ENCODE measurements at places on chromosomes 6 and 20.
A peak's percentile ranks its signal among the peaks of the same experiment; 100 is the strongest.

GRCh38 chr6:11828262-11828870 is 49.8 kb upstream of the ADTRP start:
- no peak for DNase-seq

GRCh38 chr6:84882768-84883766 is 118.7 kb upstream of the TBX18 start:
- no peak for DNase-seq

DNA sequence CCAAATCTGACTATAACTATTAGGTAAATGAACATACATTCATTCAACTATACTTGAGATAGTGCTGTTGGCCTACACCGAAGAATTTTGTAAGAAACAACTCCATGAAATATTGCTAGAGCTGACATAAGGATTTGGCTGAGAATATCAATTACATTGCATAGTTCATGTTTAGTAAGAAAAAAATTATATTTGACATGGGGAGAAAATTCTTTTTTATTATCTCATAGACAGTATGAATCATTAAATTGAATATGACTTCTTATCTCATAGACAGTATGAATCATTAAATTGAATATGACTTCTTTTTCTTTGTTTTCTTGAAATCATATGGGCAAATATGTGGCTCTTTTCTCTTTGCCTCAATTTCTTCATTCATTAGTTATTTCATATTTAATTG is 212.3 kb upstream of the HSF2 start:
- DNase-seq: no peak

DNA sequence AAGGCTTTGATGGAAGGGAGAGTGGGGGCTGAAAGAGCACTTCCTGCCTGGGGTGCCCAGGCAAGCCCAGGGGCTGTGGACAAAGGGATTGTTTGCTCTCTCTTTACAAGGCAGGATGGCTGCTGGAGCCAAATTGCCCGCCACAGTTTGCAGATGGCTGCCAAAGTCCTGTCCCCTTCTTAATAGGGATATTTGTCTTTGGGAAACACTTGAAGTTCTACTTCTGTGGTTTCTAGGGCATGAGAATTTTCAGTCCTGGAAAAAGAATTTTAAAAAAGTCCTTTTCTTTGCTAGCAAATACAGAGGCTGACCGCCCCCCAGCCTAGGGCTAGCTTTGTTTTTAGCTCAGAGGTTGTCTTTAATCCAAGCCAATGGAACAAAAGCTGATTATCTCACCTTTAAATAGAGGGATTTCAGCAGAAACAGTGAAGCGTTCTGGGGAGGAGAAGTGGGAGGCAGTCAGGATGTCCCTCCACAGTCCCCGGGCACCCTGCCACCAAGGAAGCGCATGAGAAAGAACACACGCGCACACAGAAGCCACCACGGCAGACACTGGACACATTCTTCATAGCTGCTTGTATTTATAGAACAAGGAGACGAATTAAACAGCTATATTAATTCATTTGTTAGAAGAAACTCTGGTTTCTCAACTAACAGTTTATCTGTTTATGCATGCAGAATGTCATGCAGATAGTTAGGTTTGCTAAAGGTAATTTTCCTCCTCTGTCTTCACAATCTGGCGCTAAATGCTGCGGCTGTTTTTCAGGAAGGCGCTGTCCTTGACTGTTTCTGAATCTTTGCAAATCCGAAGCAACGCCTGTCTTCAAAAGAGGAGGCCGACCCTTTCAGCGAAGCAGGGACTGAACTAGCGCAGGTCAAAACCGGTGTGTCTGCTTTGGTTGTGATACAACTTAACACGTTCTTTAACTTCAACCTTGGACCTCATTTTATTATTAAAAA is 736.9 kb downstream of the QKI start:
- DNase-seq: no peak

DNA sequence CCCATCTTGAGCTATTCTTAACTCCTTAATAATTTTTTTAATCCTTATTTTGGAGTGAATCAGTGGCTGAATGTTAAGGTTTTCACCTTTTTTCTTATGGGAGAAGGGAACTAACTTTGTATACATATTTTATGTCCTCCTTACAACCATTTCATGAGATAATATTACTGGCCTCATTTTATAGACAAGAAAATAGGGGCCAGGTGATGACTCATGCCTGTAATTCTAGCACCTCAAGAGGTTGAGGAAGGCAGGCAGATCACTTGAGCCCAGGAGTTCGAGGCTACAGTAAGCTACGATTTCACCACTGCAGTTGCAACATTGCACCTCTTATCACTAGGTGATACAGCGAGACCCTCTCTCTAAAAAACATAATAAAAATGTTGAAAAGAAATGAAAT is 128.7 kb downstream of the TMEM242 start:
- no peak for DNase-seq

DNA sequence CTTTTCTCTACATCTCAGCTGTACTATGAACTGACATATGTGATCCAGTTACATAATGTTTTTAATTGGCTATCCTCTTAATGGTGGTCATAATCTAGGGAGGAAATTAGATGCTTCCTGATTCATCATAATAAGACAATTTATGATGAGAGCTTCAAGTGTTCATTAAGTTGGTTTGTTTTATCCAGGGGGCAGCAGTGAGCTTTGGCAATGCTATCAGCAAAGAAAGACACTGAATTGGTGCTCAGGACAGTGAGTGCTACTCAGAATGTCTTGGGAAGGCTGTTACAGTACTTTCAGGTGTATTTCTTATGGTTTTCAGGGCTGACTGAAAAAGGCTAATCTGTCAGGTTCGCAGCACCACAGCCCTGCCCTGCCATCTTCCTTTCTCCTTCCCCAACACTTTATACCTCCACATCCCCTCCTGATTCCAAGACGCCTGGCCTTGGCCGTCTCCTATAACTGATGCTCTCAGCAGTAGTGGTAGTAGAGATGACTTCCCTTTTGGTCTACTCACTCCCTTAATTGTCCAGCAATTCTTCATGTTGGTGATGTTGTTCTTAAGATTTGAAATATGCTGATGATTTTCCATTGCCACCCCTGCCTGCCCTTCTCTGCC is 67.0 kb upstream of the TNFAIP3 start:
- peak; percentile 86 for DNase-seq

GRCh38 chr6:129534926-129535325 is 175.1 kb downstream of the ARHGAP18 start:
- no peak for DNase-seq
